Activated CD8-positive, alpha-beta memory T cell treated with anti-CD3 and anti-CD28 coated beads for 1 hour (primary cell): ENCODE measurements at places on chromosomes 3 and 15.

GRCh38 chr3:16798738-16799137 is 86.0 kb upstream of the PLCL2 start:
- no peak for DNase-seq

- DNase-seq, result no peak
Observed at GRCh38 chr15:35559683-35560082, 13.7 kb upstream of the DPH6 start.

DNA sequence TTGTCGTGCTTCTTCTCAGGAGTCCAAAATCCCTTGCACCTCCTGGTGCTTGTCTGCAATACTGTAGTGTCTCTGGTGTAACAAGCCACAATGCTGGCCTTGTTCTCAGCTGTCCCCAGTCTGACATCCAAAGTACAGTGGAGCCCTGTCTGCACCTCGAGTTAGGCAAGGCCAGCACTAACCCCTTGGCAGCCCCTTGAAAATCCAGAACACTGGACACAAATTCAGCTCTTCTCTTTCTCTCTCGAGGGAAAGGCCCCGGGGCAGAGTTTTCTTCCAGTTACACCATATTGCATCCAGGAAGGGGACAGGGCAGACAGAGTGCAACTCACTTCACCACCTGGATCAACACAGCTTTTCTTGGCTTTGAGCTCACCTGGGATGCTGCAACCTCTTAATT is 91.3 kb upstream of the ATP10A start:
- no peak for DNase-seq

GRCh38 chr3:171206283-171206682 is 179.8 kb upstream of the SLC2A2 start:
- no peak for DNase-seq

DNA sequence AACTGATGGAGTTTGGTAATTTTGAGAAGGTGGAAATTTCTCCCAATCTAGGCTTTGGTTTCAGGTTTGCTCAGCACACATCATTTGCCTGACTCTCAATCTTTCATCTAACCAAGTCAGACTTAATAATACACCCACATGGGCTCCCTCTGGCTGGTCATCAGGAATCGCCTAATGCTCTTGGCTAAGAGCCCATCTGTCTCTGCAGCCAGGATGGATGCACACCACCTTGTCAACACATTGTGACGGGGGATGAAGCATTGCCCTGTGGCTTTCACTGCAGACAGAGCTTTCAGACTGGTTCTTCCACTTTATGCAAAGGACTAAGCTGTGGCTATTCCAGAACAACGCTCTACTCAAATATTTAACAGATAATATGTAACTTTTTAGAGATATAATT is 3.0 kb upstream of the HDGFL3 start:
- DNase-seq, result no peak

DNA sequence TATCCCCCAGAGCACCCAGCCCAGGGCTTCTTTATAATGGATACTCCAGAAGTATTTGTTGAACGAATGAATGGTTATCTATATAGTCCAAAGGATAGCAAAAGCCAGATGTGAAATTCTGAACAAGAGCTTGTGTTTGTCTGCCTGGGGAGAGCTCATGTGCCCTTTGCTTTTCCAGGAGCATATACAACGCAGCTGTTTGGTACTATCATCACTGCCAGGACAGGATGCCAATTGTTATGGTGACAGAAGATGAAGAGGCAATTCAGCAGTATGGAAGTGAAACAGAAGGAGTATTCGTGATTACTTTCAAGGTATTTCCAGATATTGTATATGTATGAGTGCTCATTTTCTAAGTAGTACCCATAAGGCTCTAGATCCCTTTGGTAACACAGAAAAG is 15.2 kb downstream of the DIS3L start:
- DNase-seq, result no peak

DNA sequence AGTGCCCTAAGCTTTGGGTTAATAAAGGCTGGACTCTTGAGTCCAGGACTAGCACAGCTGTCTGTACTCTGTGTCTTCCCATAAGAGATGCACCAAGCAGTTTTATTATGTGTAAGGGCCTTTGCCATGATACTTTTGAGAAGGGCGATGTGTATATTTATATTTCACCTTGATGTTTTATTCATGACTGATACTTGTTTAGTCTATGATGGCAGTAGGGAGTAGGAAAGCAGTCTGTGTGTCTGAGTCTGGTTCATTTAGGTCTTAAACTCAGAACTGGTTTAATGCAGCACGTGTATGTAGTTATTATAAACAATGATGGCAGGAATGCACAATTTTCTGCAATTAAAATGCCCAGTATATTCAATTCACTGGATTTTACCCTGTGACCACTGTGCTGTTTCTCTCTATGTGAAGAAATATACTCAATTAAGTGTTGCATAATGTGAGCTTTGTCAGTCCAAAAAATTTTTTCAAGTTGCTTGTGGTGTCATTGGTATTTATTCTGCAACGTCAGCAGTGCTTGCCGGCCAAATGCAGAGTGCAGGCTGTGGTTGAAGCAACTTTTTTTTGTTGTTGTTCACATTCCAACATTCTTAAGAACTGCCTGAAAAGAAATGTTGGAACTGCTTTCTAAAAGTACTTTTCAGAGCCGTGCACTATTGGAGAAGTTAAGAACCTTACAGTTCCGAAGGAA is 423.7 kb upstream of the SEMA6D start:
- no peak for DNase-seq

DNA sequence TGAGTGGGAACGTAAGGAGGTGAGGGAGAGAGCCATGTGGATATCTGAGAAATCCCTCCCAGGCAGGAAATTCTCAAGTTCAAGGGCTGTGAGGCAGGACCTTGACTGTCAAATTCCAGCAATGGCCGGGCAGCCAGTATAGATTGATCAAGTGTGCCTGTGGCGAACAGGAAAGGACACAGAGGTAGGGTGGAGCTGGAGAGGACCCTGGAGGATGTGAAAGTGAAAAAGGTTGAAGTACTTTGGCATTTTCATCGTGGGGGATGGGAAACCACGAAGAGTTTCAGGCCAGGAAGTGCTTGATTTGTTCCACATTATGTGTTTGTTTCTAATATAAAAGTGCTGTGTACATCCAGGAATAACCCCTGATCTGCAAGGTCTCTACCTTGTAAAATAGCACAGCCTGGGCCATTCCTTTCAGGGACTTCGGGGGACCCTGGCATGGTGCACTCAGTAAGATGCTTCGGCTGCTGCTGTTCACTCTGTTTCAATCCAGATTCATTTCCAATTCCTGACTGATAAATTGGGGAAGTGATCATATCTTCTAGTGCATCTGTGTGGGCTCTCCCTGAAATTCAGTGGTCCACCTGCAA is 156.6 kb downstream of the MCTP2 start:
- DNase-seq, result no peak

GRCh38 chr3:16205156-16205870 is 30.8 kb downstream of the GALNT15 start:
- DNase-seq, result no peak

DNA sequence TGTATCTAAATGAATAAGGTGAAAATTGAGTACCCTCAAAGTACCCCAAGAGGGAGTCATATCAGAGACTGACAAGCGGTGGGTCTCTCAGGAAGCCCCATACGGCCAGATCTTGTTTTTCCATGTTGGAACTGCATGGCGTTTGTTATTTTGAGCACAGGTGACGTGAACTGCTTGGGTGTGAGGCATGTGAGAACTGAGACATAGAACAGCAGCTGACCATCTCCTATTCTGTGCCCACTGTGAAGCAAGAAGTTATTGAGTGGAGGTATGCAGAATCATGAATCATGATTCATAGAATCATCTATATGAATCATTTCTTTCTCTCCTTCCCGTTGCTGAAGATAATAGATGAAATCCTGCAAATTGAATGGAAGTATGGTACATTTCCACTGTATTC is 4.6 kb downstream of the VPS8 start:
- no peak for DNase-seq

- no peak for DNase-seq
Observed at GRCh38 chr3:140007081-140007480, 72.1 kb downstream of the CLSTN2 start.

DNA sequence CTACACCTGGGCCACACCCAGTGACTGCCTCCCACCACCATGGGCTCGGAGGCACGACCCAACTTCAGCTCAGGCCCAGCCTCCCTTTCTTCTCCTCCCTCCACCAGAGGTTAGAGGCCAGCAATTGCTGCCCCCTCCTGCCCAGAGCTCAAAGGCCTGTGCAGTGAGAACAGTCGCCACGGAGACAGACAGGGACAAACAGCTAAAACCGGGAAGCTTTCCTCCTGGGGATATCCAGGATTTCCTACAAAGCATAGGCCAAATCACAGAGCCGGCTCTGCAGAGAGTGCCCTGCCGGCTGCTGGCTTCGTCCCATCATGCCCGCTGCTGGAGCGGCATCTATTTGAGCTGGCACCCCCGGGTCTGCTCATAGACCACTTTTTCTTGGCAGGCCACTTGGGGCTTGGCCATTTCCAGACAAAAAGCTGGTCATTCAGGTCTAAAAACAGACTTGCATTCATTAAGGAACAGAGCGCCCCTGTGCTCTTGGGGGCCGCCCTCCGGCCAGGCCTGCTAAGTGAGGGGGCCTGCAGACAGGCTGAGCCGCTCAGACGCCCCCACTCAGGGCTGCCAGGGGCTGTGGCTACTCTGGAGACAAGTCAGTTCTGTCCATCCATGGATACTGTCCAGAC is 17.5 kb downstream of the GRAMD2A start:
- DNase-seq, result no peak

DNA sequence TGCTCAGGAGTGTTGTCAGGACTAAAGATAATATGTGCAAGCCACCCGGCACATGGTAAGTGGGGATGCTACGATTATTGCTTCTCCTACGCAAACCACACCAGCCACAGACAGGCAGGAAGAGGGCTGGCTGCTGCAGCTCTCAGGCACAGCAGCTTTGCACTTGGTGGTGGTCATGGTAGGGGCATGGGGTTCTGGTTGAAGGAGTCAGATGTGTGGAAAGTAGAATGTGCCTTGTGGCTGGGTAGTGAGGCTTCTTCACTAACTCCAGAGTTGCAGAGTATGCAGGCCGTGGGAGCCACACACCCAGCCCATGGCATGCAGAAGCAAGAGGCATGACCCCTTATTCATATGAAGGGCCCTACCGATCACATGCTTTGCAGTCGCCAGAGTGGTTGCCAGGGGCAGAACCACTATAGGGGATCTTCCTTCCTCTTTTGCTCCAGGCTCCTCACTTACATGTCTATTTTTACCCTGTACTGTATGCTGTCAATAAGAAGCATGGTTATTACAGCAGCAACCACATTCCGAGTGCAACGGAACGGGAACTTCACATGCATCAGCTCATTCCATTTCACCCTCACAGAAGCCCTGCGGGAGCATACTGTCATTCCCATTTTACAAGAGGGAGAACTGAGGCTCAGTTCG is 59.2 kb upstream of the HERC1 start:
- DNase-seq, result peak; percentile 51

GRCh38 chr3:136343873-136344555 is 93.9 kb downstream of the PCCB start:
- DNase-seq, result no peak

DNA sequence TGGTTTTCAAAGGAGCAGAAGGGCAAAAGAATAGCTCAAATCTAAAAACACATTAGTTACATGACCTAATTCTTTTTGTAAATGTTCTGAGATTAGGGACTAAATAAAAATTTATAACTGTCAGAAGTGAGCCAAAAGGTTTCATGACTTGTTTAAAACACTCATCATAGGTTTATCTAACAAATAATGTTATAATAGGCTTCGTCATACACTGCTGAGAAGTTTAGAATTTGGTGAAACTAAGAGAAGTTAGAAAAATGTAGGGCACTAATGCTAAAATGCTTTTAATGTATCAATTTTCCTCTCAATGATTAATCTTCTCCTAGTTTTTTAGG is 468.8 kb upstream of the CDIN1 start:
- no peak for DNase-seq

DNA sequence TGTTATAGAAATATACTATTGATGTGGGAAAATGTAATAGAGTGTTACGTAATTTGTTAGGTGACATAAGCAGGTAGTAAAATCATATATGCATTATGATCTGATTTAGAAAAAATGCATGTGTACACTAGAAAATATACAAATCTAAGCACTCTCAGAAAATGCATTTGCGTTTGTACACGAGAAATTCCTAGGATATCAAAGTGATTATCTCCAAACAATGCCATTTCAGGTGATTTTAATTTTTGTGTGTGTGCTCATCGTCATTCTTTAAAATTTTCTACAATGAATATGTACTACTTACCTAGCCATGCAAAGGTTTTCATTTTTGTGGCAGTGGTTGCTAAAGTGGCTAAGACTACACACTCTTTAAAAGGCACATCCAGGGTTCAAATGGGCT is 140.8 kb upstream of the RAD18 start:
- DNase-seq, result no peak

DNA sequence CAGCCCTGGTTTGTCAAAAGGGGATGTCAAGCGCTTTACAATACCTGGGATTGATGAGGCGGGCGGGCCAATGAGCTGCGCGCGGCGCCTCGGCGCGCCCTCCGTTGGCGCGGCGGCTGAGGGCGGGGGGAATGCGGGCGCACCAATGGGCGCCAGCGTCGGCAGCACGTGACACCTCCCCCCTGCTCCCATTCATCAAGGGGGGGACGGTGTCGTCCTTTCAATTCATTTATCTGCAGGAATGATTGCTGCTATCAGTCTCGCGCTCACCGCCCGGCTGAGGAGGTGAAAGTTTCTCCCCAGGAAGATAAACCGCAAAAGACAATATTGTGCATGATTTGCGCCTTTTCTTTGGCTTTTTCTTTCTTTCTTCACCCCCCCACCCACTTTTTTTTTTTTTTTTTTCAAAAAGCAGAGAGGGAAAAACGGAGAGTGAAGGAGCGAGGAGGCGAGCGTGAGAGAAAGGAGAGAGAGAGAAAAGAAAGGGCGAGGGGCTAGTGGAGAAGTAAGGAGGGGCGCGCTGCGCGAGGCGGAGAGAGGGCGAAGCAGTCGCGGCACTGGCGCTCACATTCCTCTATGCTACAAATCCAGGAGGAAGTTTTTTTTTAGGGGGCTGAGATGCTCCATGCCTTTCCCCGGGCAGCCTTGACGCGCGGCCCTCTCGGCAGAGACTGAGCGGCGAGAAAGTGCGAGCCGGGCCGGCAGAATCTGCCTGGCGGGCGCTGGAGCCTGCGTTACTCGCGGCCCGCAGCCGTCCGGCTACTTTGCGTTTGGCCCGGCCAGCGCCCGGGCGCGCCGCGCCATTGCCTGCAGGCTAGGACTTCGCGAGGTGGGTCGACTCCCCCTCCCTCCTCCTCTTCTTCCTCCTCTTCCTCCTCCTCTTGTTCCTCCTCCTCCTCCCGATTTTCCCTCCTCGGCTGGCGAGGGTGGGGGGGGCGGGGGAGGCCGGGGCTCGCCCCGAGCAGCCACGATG is at the start of gene ZIC1:
Gene ZIC1, plus strand, starts transcription at position 223 of the 973 bp plus-strand sequence. Its CDS starts 748 bp downstream, at position 971.
- DNase-seq, result no peak

DNA sequence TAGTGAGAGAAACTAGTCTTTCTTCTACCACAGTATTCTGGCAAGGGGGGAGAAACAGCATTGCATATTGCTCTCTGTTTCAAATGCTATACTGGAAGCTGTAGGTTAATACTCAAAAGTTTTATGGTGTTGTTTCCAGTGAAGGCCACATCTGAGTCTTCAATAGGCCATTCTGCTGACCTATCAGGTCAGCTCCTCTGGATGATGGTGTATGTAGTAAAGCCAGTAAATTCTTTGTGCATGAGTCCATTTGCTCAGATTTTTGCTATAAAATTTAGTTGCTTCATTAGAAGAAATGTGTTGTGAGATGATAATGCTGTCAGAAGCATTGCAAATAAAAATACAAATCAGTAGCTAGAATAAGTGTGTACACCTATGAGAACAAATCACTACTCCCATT is 64.9 kb upstream of the RBMS3 start:
- DNase-seq, result no peak

GRCh38 chr3:148896062-148896461 is 31.0 kb downstream of the CPA3 start:
- DNase-seq, result no peak

GRCh38 chr15:27808182-27808581 is 290.9 kb downstream of the OCA2 start:
- no peak for DNase-seq
